ENCODE measurements at places on chromosomes 4 and X.

- DNase-seq: no peak
These were observed 635 bp upstream of the PHF8 start for GRCh38 chrX:54044877-54045338.

- no peak for DNase-seq
These were observed 1.2 kb downstream of the CLTRN start for GRCh38 chrX:15663439-15663838.

GRCh38 chrX:154426916-154427770, 1.3 kb upstream of the ATP6AP1 start:
- DNase-seq: no peak

GRCh38 chr4:125187226-125188176, 127.3 kb upstream of the FAT4 start:
- peak; percentile 84 for DNase-seq

DNA sequence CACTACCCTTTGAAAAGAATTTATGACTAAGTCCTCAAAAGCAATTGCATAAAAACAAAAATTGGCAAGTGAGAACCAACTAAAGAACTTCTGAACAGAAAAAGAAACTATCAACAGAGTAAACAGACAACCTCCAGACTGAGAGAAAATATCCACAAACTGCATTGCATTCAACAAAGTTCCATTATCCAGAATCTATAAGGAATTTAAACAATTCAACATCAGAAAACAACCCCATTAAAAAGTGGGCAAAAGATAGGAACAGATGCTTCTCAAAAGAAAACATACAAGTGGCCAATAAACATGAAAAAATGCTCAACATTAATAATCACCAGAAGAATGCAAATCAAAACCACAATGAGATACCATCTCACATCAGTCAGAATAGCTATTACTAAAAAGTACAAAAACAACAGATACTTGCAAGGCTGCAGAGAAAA, 130.2 kb downstream of the GASK1B start:
- peak; percentile 92 for DNase-seq

- peak; percentile 28 for DNase-seq
These were observed 66.3 kb upstream of the GAB1 start for GRCh38 chr4:143270256-143270838.

DNA sequence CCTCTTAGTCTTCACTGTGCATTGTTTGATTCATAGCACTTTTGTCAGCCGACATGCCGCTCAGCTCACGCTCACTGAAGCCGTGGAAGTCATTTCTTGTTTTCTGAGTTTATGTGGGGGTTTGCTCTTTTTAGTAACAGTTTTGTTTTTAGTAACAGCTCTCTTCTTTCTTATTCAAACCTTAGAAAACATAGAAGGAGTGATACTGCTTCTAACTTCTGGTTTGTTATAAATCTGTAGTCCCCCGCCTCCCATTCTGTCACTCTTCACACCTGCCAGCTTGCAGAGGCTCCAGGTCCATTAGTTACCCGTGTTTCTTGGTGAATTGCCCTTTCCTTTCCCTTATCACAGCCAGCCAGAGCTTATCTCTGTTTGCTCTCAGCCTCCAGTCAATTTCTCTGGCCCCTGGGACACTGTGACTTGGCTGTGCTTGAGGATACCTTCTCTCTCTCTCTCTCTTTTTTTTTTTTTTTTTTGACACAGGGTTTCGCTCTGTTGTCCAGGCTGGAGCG, 50.5 kb downstream of the GRK4 start:
- no peak for DNase-seq

DNA sequence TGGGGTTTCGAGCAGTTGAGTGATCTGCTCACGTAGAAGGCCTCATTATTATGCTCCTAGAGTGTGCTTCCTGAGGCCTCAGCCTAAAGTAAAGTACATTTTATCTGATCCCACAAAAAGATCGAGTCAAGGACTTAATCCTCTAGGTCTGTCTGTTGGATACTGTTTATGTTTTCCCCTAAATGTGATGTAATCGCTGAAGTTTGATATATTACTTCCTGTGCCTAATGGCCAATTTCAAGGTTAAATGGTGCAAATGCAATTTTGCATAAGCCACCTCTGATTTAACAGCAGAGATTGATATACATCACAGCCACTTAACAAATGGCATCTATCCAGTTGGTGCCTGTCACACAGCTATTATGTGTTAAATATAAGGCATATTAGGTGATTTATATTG, 19.4 kb upstream of the SERTM2 start:
- DNase-seq: no peak

DNA sequence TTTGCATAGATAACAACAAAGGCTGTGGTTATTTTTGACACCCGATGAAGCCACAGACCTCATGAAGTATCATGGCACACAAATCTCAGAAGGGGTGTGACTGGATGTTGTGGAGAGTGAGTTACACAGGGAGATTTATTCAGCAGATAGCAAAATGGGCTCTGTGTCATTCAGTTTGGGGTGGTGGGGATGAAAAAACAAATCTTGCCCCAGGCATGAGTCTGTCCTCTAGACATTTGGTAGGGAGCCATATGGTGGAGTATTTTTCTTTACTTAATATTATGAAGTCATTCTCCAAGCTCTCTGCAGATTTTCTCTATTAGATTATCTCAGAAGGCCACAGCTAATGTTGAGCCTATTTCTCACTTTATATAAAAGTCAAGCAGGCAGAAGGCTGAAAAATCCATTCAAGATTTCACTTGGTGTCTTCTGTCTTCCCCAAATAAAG, 277.1 kb upstream of the TENM3 start:
- DNase-seq: peak; percentile 58

GRCh38 chrX:20519146-20519545, 252.4 kb upstream of the RPS6KA3 start:
- DNase-seq: no peak

- no peak for DNase-seq
These were observed 15.5 kb downstream of the P2RY8 start for GRCh38 chrX:1521459-1521956.

DNA sequence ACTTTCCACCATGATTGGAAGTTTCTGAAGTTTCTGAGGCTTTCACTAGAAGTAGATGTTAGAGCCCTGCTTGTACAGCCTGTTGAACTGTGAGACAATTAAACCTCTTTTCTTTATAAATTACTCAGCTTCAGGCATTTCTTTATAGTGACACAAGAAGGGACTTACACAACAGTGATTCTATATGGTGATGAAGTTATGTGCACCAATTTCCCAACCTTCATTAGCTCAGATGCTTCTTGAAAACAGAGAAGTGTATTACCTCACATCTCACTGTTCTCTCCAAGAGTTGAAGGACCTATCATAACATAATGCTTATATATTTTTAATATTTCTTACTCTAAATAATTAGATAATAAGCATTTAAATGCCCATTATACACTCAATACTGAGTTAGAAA, 202.1 kb upstream of the ANXA10 start:
- DNase-seq: no peak

- DNase-seq: no peak
These were observed 685.5 kb downstream of the KCTD8 start for GRCh38 chr4:43763029-43763610.

DNA sequence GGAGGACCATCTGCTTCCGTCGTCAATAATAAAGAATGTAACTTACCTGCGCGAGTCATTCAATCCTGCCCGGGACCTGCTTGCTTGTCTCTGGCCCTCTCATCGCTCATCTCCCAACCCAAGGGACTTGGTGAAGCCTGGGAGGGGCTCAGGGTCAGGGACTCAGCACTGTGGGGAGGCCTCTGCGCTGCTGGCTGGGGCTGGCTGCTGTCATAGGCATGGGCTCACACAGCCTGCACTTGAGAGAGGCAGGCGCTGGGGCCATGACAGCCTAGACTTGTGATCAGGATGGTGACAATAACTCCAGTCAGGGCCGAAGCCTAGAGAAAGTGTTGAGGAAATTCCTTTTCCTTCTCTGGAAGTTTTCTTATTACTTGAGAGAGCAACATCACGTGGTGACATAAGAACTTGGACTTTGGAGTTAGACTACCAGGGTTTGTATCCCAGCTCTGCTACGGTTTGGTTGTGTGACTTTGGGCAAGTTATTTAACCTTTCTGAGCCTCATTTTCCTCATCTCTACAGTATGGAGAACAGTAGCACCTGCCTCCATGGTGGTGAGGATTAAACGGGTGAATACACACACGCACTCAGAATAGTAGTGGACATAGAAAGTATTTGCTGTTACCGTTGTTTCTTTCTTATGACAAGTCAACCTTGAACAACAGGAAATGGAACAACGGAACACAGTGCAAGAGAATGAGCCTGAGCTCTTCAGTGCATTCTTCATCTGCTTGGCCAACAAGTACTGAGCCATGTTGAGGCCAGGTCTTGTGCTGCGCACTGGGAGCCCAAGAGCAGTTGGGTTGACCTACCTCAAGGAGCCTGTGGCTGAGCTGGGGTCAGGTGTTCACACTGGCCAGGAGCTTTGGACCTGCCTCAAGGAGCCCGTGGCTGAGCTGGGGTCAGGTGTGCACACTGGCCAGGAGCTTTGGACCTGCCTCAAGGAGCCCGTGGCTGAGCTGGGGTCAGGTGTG, 60.5 kb downstream of the TBC1D14 start:
- no peak for DNase-seq

DNA sequence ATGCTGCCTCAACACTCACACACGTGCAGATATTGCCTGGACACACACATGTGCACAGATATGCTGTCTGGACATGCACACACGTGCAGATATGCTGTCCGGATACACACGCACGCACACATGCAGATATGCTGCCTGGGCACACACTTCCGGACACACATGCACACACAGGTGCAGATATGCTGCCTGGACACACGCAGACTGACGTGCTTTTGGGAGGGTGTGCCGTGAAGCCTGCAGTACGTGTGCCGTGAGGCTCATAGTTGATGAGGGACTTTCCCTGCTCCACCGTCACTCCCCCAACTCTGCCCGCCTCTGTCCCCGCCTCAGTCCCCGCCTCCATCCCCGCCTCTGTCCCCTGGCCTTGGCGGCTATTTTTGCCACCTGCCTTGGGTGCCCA, 14.7 kb downstream of the FGFRL1 start:
- no peak for DNase-seq

DNA sequence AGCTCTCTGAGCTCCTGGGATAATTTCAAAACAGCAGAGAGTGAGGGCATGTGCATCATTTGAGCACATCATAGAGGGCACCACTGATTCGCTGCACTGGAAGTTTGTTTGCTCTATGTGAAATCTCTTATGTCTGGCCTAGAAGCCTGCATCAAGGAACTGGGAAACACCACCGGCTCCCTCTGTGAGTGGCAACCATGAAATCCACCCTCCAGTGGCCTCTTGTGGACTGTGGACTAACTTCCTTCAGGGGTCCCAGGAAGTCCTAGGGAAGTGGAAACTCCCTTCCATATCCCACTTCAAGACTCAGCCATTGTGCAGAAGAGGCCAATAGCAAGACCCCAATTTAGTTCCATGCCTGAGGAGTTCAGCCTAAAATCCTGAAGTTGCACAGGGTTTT, 48.0 kb upstream of the IGFBP7 start:
- no peak for DNase-seq

GRCh38 chr4:152028131-152028530, 267.3 kb upstream of the GATB start:
- DNase-seq: no peak

DNA sequence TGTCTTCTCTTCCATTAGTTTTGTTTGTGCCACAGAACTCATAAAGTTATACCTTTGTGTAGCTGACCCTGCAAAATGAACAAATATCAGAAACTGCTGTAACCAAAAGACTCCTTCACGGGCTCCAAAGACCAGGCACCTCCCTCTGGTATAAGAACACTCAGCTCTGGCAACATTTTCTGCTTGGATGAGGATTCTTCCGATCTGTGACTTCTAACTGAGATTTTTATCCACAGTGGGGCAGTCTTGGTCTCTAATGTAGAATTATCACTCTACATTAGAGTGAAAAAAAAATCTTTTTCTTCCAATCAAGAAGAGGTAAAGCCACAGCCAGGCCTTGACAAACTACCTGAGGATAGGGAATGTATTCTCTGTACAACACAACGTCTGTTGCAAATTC, 38.5 kb upstream of the PRSS48 start:
- DNase-seq: peak; percentile 34

GRCh38 chrX:4841216-4841745, 1127.8 kb upstream of the PRKX start:
- DNase-seq: no peak

GRCh38 chrX:138191998-138192397, 519.5 kb downstream of the FGF13 start:
- peak; percentile 14 for DNase-seq

DNA sequence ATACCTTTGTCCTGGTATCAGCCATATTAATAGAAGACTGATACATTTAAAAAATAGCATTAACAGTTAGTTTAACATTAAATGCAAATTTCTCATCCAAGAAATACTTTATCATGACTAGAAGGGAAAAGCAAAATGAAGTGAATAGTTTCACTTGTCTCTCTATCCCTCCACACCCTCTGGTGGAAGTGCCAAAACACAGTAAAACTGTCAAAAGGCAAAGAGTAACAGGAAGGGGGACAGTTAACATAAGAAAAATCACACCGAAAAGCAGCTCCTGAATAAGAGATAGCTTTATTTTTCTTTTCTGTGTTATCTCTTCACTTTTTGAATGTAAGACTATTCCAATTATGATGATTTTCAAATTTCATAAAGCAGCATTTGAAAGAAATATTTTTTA, 187.2 kb downstream of the FBXW7 start:
- DNase-seq: no peak

DNA sequence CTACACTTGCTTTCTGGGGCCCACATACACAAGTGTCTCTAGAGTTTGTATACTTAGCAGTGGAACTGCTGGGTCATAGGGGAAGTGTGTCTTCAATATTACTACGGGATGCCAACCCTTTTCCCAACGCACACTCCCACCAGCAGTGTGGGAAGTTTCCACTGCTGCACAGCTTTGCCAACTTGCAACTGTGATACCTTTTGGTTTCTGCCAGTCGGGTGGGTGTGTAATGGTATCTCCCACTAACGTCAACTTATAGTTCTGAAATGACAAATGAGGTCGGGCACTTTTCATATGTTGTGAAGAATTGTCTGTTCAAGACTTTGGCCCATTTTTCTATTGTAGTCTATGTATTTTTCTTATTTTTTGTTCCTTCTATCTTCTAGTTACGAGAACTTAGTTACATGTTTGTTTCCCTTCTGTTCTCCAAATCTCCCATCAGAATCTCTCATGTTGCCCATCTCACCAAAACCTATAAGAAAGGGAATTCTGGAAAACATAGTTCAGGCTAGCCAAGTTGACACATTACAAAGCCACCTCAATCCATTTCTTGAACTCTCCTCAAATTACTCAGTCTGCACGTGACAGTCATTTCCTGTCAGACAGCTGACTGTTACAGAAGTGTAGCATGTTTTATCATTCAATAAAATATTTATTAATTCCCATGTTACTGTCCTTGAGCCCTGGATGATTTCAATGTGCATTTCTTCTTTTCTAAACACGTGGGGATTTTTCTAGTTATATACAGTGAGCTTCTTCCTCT, 30.7 kb downstream of the PNMA6E start:
- DNase-seq: no peak

GRCh38 chr4:25000639-25001038, 30.1 kb downstream of the LGI2 start:
- no peak for DNase-seq

DNA sequence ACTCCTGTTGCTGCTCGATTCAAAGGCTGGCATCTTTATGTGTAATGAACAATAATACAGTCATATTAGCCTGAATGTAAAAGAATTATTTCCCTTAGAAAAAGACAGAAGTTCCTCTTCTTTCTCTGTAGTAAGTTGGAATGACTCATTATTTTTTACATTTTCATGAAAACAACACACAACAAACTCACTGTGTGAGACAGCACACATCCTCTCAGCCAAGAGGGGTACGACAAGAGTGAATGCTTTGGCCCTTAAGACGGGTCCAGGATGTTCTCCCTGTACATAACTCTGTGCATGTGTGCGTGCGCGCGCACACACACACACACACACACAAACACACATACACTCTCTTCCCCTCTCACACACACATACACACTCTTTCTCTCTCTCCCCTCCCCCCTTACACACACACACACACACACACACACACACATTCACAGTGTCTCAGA, 72.8 kb downstream of the MANBA start:
- DNase-seq: no peak
